ENCODE measurements at places on chromosomes 3 and 15.

GRCh38 chr3:20861454-20861853 lies 675.4 kb upstream of the SGO1 start:
- DNase-seq: no peak

DNA sequence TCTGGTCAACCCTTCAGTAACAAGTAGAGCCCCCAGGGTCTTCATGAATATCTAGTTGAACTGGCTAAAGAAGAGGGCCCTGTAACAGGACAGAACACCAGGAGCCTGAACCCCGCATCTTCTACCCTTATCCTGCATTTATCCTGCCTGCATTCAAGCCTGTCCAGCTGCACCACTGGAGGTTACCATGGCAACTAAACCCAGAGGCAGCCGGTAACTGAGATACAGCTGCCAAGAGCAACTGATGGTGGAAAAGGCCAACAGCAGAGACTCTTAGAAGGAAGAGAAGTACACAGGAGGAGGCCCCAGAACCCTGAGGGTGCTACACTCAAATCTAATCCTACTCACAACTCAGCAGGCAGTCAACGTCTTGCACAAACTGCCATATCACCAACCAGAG lies 3.7 kb upstream of the PRKAR2A start:
- DNase-seq: peak; percentile 26

- no peak for DNase-seq
These were observed 63.0 kb downstream of the SFMBT1 start for GRCh38 chr3:52982839-52983238.

- DNase-seq: peak; percentile 70
These were observed 77.9 kb downstream of the RPN1 start for GRCh38 chr3:128572644-128573105.

DNA sequence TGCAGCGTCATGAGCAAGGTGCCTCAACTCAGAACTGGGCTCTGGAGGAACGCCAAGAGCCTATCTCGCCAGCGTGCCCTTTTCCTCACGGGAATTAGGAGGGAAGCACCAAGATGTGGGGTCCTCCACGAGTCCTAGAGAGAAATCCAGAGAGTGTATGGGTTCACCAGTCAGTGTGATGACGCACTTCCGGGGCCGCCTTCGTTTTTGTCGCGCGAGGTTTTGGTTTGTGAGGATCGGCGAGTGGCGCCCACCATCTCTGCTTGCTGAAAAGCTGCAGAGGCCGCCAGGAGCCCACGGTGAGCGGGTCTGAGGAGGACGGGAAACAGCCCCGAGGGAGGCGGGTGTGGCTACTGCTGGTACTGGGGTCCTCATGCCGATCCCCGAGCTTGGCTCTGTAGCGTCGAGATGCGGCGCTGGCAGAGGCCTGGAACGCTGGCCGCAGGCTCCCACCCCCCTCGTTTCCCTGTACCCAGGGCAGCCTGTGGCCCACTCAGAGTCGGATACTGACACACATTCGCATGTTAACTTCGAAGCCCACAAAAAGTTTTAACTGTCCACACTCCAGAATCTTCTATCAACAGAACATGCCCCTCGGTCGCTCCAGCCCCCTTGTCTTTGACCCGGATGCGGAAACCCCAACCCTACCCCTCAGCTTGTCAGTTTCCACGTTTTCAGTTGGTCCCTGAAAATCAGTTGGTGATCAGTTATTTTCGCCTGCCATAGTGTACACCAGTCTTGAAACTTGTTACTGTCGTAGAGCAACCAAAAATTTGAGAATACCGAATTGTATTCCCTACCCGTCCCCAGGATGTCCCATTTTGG lies 30.4 kb downstream of the ZNF662 start:
- no peak for DNase-seq

DNA sequence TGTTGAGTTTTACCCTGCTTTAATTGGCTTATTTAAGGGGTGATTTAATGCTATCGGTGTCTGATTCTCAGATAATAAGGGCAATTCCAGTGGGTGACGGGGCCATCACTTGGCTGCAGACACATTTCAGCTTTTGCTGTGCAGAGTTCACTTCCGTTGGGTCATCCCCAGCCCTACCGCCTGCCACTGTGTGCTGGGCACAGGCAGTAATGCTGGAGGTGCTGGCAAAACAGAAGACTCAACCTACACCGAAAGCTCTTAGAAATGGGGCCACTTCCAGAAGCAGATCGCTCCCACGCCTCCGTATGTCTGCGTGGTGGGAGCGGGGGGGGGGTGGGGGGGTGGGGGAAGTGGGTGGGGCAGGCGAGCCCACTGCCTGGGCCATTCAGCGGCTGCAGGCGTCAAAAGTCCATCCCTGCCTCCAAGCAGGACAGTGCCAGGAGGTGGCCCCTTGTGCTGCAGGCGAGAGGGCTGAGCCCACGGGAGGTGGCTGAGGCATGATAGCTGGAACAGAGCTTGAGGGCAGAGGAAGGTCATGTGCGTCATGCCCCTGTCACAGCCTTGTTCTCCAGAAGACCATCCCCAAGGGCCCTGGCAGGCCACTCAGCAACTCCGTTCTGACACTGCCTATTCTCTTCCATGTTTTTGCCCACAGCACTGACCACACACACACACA lies 128.3 kb downstream of the ATP10A start:
- DNase-seq: no peak

GRCh38 chr15:68431792-68432401 lies at the start of gene ITGA11:
Gene ITGA11, minus strand, starts transcription at chr15:68432163. Its CDS starts 97 bp downstream, at chr15:68432066.
- peak; percentile 63 for DNase-seq

DNA sequence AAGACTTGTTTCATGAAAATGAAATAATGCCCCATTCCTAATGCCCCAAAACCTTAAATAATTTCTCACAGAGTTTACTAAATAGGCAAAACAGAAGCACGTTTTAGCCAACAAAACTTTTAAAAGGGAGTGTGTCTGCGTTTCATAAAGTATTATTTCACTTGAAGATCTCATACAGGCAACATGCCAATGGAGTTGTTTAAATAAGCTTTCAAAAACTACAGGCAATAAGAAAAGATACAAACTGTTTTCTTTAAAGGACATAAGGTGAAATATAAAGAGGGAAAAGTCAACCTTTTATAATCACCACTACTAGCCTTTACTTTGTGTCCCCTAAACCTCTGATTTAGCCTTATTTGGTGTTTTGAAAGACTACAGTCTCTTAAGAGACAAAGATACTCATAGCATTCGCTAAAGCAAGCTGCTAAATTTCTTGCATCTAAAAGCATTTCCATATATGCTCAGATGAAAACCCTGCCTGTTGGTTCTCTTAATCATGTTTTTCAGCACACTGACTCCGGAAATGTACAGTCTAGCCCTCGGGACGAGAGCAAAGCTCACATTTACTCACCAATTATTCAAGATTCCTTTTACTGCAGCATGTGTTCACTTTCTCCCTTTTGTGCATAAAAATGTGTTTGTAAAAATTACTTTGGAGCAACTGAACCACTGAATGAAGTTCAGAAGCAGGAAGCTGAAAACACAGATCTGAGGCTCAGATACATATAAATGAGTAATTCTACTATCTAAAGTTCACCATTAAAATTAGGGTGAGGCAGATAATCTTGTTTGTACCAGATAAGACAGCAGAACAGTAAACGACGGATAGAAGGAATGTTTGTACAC lies 119.0 kb downstream of the GOLIM4 start:
- DNase-seq: no peak

- DNase-seq: no peak
These were observed 370.1 kb downstream of the CNTN6 start for GRCh38 chr3:1462856-1463450.

DNA sequence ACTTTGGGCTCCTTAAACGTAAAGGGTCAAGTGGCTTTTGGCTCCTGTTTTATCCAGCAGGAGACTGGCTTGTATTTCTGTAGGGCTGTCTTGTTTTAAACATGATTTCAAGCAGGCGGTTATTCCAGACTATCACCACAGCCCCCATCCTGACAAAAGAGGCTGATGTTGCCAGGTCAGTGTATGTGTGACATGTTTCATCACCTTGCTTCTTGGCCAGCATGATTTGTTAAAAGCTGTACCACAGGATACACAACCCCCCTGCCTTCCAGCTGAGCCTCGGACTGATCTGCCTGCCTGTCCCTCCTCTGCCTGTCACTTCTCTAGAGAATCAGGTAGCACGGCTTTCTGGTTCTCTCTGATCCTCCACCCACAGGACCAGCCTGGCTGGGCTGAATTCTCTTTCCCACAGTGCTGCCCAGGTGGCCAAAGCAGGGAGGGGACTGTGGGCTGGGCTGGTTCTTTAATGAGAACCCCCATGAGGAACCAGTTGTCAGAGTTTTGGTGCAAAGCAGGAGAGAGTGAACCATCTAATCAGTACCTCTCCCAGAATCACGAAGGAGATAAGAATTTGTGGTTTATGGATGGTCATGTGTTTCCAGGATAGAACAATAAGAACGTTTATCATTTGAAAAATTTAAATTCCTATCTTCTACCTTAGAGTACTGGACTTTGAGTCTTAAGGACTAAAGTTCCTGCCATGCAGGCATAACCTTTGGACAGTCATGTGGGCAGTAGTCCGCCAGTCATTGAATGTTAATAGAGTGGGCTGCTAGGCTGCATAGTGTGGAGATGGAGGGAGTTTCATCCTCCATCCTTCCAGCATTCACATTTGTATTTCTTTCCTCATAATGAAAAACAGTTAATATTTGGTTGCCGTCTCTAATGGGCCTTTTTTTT lies 8.8 kb downstream of the ABHD6 start:
- DNase-seq: no peak

DNA sequence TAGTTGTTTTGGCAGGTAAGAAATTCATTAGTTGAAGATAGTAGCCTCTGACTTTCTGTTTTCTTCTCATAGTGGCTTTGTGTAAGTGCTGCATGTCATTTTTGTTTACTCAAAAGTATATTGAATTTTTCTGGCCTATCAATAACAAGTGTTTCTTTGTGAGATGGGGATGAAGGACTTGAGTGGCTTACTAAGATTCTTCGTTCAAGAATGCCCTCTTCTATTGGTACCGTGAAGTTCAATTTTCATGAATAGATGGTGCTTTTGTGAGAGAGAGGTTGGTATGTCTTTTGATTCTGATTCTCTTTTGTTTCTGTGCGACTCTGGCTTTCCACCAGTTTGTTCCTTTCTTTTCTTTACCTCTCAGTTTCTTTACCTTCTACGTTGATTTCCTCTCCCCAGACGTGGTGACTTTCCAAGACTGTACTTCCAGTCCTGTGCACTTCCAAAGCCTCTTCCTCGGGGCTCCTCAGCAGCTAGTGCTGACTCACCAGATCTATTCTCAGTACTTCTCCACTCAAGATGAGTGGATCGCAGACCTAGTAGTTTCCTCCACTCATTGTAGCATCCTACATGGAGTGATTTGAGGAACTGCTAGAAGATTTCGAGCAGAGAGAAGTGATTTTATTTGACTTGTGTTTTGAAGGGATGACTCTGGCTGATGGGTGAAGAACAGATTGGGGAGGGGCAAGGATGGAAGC lies 82.0 kb upstream of the EPHB3 start:
- DNase-seq: no peak

DNA sequence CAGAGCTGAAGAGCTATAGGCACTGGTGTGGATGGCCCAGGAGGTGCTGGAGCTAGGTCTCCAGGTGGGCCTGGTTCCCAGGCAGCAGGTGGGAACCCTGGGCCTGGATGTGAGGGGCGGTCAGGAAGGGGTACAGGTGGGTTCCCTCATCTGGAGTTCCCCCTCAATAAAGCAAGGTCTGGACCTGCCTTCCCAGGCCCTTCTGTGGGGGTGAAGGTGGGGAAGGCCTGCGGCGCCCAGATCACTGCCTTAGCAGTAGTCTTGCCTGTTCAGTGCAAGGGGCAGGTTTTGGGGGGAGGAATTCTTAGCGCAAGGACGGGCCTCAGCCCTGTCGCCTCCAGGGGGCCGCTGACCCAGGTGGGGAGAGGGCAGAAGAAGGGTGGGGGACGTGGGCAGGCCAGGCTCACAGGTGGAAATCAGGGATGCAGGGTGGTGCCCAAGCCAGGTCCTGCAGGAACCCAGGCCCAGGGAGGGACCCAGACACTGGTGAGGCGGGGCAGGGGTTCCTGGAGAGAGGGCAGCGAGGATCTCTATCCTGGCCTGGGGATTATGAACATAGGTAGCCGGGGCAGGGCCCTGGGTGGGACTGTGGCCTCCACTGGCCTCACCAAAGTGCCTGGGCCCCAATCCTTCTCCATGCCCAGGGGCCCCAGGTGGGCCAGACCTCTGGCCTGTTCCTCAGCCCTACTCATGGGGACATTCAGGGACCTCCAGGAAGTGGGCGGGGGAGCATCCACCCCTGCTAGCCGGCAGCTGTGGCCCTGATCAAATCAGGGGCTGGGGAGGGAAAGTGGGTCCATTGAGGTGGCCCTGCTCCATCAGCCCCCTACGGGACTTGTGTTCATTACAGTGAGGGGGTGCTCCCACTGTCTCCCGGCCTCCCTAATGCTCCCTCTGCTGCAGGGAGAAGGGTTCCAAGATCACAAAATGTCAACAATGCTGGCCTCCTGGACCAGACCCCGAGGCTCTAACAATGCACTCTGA lies 25.3 kb downstream of the HDAC11 start:
- no peak for DNase-seq

GRCh38 chr3:72137865-72138861 lies 353.2 kb upstream of the PROK2 start:
- no peak for DNase-seq

DNA sequence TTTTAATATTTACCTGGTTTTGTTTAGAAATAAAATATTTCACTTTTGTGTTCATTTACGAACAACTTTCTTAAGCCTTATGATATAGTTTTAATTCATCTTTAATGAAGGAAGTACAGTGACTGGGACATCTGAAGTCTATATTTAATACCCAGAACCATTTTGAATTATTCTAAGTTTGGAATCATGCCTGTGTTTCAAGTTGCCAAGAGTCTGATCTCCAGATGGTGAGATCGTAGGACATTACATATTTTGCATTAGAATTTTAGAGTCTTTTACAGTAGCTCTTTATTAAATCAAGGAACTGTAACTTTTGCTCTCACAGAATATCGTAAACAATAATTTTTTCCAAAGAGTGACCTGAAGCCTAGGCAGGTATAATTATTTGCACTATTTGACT lies 420.7 kb downstream of the SI start:
- DNase-seq: no peak

DNA sequence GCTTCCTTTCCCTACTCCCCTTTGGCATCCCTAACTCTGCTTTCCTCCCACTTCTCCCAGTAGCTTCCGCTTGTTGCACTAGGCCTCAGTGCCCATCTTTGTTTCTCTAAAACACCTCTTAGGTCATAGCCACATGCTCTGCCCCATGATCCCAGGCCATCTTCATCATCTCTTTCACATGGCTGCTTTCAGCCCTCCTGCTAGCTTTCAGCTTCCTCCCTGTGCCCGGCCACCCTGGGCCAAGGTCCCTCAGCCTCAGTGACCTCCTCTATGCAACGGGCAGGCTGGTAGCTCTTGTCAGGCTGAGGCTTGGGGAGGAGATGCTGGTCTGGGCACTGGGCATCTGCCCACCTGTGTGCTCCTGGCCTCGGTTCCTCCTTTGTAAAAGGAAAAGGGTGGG lies 2.3 kb downstream of the PLEKHO2 start:
- no peak for DNase-seq

GRCh38 chr3:7630351-7630911 lies 769.5 kb downstream of the GRM7 start:
- DNase-seq: peak; percentile 55
